ENCODE measurements at places on chromosomes 11 and 22.

DNA sequence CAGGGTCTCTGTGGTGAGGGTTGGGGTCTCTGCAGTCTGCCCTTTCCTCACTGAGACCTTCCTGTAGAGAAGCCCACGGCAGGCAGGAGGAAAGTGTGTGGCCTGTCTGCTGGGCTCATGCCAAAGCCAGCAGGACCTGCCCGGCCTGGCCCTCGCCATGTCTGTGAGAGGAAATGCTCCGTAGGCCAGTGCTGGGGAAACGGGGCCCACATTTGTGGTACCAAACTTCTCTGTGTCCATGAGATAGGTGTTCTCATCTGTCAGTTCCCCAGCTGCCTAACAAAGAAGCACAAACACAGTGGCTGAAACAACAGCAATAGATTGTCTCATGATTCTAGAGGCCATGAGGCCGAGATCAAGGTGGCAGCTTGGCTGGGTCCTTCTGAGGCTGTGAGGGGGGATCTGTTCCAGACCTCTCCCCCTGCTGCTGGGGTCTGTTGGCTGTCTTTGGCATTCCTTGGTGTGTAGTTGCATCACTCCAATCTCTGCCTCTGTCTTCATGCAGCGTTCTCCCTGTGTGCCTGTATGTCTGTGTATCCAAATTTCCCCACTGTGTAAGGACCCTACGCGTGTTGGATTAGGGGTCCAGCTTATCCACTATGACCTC is 772.5 kb downstream of the TBC1D22A start:
- no peak for DNase-seq

DNA sequence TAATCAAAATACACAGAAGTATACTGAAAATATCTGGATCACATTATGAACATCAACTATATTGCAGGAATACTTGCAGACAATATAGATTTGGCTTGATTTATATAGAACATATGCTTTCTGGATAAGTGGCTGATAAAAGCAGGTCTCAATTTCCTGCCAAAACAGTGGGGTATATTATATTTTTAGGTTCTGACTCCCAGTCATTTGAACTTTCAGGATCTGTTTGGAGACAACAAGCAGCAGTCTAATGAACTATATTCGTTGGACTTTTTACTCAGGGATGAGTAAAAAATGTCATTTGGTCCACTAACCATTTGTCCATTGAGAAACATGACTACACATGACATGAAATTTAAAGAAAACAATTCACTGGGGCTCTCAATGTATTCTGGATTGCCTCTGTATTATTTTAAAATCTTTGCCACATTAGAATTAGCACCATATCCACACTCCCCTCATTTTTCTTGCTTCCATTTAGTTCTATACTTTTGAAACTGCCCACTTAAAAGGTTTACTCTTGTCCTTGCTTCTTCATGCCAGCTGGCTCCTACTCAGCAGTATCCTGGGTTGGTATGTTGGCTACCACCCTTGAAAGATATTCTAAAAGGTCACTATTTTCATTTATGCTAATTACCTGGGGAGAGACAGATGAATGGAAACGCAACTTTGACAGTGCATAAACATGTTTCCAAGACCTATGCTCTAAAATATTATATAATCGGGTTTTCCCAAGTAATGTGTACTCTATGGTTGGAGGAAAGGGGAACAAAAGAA is 153.0 kb downstream of the APOL5 start:
- DNase-seq = no peak

- no peak for DNase-seq
These were observed 20.8 kb downstream of the KCNA4 start for GRCh38 chr11:29996016-29996415.

DNA sequence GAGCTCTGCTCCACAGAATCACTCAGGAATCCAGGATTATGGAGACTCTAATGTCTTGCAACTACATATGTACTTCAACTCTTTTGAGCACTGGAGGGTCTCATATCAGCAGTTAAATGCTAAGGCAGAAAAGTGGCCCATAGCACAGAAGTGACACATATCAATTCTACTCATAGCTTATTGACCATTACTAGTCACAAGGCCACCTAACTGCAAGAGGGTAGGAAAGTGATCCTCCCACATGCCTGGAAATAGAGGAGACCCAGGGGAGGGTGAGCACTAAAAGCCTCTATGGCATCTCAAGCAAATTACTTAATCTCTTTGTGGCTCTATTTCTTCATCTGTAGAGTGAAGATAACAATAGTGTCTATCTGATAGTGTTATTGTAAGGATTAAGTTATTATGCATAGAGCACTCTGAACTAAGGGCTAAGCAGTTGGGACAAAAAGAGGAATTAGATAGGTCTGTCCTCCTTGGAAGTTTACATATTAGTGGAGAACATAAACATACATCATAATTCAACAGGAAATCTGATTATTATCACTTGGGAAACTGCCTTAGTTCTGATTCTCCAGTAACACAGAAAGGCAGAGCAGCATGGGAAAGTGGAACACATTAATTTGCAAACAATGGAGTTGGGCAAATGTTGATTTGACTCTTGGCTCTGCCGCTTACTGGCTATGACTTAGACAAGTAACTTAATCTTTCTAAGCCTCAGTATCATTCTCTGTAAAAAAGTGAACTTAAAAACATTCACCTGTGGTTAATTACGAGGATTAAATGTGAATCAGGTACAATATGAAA is 25.1 kb upstream of the USP47 start:
- DNase-seq = no peak

DNA sequence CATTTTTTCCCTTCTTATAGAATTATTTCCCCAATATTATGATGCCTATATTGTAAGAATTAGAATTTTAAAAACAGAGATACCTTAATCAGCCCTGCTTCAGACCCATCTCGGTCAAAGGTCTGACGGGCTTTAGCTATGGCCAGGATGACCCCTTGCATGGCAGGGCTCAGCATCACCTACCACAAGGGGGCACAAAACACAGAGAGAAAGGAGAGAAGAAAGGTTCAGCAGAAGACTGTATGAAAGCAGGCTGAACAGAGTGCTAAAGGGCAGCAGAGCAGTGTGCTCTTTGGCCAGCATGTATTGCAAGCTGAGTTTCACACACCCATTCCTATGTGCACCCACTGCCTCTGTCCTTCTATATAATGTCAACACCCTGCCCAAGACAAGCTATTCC is 26.8 kb downstream of the CLDN25 start:
- DNase-seq = no peak

- DNase-seq = no peak
These were observed 17.9 kb upstream of the EMID1 start for GRCh38 chr22:29187831-29188230.

DNA sequence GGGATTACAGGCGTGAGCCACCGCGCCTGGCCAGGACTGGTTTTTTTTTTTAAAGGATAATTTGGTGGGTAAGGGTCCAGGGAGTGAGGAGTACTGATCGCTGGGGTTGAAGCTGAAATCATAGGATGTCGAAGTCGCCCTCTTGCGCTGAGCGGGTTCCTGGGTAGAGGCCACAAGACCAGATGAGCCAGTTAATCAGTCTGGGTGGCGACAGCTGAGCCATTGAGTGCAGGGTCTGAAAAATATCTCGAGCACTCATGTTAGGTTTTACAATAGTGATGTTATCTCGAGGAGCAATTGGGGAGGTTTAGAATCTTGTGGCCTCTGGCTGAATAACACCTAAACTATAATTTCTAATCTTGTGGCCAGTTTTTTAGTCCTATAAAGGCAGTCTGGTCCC is 7.8 kb downstream of the APOL5 start:
- DNase-seq = no peak

DNA sequence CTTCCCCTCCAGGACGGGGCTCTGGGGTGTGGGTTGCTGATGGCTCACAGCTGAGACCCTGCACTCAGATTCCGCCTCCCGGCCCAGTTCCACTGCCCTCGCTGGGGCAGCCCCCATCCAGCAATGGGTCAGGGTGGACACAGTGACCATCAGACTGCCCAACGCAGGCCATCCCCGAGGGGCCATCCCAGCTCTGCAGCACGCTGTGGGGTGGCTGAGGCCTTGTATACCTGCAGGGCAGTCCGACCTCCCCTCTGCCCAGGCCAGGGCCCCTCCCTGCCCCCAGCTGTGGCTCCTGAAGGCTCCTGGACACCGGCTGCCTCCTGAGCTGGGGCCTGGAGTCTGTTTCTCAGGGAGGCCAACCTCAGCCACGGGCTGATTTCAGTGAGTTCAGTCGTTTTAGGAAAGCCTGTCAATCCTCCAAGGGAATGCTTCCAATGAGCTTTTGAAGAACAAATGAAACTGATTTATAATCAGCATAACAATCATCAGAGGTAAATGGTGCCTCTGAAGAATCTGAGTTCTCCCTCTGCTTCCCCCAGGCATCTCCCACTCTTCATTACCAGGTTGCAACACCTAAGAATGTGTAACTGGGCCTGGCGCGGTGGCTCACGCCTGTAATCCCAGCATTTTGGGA is 95.1 kb downstream of the CELSR1 start:
- no peak for DNase-seq

GRCh38 chr11:119026970-119027369 is 3.7 kb downstream of the SLC37A4 start:
- no peak for DNase-seq

GRCh38 chr11:85884581-85885021 is 29.4 kb downstream of the CCDC83 start:
- no peak for DNase-seq

DNA sequence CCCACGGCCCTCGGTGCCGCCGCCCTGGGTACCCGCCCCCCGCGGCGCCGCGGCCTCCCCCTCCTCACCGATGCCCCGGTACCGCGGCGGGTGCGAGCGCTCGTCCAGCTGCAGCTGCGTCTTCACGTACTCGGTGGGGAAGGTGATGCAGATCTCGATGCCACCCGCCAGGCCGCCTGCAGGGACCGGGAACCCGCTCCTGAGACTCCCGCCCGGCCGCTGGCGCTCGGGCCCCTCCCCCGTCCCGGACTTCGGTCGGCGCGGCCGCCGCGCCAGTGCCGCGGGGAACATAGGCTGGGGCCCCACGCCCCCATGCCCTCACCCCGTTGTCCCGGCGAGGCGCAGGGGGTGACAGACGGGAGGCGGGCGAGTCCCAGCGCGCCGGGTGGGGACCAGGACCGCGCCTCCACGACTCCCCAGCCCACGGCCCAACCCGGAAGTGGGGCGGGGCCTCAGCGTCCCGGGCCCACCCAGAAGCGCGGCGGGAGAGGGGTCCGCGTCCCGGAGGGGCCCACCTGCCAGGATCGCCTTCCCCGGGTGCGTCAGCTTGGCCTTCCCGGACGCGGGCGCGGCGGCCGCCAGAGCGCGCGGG is 375 bp downstream of the SLC25A1 start:
- DNase-seq = no peak

DNA sequence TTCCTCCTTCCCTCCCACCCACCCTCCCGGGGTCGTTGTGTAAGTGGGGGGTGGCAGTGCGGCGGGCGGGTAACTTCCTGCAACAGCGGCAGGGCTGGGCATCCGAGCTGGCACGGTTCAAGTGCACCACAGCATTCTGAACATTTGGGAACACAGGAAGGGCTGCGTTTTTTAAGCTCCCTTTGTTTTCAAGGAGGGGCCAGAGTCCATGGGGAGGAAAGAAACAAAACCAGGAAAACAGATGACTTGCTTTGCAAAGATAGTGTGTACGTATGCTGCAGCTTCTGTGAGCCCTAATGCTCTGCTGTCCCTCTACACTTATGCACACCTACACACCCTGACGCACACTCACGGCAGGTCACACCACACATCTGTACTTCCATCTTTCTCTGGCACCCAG is 152.5 kb downstream of the FBXO7 start:
- no peak for DNase-seq

DNA sequence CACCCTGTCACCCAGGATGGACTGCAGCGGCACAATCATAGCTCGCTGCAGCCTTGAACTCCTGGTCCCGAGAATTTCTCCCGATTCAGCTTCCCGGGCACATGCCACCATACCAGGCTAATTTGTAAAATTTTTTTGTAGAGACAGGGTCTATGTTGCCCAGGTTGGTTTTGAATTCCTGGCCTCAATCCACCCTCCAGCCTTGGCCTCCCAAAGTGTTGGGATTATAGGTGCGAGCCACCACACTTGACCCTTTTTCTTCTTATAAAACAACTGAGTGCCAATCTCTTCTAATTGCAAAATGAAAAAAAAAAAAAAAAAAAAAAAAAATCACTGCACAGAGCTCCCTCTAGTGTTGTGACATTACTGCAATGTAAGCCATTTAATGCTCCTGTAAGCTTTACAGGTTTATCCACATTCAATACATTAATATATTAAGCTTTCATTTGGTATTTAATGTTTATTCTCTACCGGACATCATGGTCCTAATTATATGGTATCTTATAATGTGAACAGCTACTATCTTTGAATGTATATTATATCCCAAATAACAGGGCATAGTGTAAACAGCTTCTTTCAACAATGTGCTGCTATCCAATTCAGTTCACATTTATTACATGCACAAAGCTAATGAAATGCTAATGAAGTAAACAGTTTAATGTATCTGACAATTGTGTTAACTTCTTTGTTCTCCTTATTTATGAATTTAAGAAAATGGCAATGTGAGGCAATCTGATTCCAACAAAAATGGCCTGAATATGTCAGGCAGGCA is 44.6 kb downstream of the COPB1 start:
- no peak for DNase-seq

DNA sequence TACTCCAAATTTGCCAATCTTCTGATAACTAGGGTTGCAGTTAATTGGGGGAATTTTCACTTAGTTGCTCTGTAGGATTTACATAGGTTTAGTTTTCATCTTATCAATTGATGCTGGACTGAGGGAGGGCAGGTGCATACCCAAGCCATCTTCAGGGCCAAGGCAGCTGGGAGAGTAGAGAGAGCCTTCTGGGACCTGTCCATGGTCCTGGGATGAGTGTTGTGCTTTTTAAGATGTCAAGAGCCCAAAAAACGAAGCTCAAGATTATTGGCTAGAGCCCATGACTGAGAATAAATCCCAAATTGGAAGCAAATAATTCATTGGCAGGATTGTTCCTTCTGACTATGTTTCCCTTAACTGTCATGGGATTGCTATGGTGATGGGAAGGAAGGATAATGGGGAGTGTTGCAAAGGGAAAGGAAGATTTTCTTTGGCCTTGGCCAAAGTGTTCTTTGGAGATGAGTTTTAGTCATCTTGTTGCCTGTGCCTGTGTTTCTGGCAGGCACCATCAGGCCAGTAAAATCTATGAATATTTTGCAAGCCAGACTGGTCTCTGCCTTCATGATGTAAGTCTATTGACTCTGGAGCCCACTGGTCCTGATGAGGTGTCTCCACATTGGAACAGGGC is 4.5 kb downstream of the SLC22A6 start:
- DNase-seq = no peak

DNA sequence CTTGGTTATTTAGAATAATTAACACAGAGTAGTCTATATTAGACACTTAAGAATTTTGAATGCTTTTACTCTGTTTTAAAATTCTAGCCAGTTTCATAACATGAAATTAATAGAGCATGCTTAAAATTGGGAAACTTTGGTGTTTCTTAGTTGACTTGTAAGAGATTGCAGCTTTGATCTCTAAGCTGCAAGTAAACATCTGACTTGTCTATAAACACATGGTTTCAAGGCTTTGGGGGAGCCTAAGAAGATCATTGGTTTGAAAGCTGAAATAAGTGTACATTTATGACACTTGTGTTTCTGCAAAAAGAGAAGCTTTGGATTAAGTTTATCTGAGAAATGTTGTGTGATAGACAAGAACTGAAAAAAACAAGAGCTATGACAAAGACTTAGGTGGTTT is 37.8 kb downstream of the YAP1 start:
- no peak for DNase-seq
